ENCODE measurements at places on chromosomes 6 and 20. TPM values are rescaled to one million over a fixed set of nuclear protein-coding genes. Genes with fewer than 3 reads are reported as not detected.

GPX6 gene
- not detected for total RNA-seq

BPI gene
- not detected for total RNA-seq

FRS3 gene
- 5.5 TPM for total RNA-seq

BHLHE23 gene
- total RNA-seq = not detected

RNF39 gene
- total RNA-seq = not detected

EYA4 gene
- total RNA-seq = not detected

PPARD gene
- 19.9 TPM for total RNA-seq

SS18L1 gene
- total RNA-seq = 13.7 TPM

ECT2L gene
- total RNA-seq = not detected

SOBP gene
- total RNA-seq = 0.24 TPM

GABRR2 gene
- 0.50 TPM for total RNA-seq

NFS1 gene
- 40.8 TPM for total RNA-seq

ASIP gene
- not detected for total RNA-seq

RNF144B gene
- total RNA-seq = 2.9 TPM

TBPL1 gene
- 35.7 TPM for total RNA-seq

ME1 gene
- 0.24 TPM for total RNA-seq

SLC4A11 gene
- 0.87 TPM for total RNA-seq
